ENCODE measurements at places on chromosomes 11 and 22.

GRCh38 chr11:73106347-73106746, 35.8 kb downstream of the FCHSD2 start:
- H3K27me3 ChIP-seq, result no peaks in the 10 kb centered on the region
- no peak overlapping the region for H3K27ac ChIP-seq
- no peak overlapping the region for H3K4me3 ChIP-seq
- DNase-seq, result no peak

DNA sequence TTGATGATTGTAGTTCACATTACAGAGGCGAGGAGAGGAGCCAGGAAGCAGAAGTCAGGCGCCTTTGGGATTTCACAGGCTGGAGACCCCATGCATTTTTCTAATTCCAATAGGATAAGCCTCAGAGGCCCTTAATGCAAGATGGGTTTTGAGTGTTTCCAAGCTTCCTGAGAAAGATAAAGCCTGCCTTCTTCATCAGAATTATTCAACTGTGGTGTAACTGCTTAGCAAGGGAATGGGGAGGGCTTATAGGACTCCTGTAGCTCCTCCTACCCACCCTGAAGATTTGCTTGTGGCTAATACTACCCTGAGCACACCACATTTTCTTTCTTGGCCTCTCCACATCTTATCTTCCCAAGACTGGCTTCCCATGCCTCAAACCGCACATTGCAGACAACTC, 151.1 kb upstream of the ISX start:
- no peaks in the 10 kb centered on the region for H3K27me3 ChIP-seq
- no peaks in the 10 kb centered on the region for H3K36me3 ChIP-seq

GRCh38 chr11:34972892-34973291, 56.5 kb downstream of the PDHX start:
- H3K36me3 ChIP-seq, result peaks cover 5% of the 10 kb centered on the region
- no peak overlapping the region for H3K4me3 ChIP-seq
- no peak for DNase-seq
- H3K27ac ChIP-seq, result no peak overlapping the region
- no peaks in the 10 kb centered on the region for H3K27me3 ChIP-seq

DNA sequence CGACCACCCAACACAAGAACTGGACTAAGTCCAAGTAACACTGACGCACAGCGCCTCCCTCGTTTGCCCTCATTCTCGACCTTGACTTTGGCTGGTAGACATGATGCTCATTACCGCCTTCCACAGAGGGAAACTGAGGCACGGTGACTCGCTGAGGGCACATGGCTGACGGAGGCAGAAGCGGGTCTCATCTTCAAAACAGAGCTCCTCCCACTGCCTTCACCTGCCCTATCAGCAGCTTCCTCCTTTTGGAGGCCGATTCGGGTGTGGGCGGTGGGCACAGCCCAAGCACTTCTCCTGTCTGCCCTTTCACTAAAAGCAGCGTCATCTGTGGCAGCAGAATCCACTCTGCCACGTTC, 2.0 kb upstream of the KMT5B start:
- no peak overlapping the region for H3K27ac ChIP-seq
- peaks cover 35% of the 10 kb centered on the region for H3K4me1 ChIP-seq
- DNase-seq, result no peak
- H3K36me3 ChIP-seq, result no peaks in the 10 kb centered on the region

- H3K27ac ChIP-seq, result no peak overlapping the region
- H3K36me3 ChIP-seq, result no peaks in the 10 kb centered on the region
- DNase-seq, result no peak
- no peaks in the 10 kb centered on the region for H3K4me1 ChIP-seq
- no peak overlapping the region for H3K4me3 ChIP-seq
Measured at GRCh38 chr22:44068422-44069191, 44.5 kb downstream of the PARVB start.

DNA sequence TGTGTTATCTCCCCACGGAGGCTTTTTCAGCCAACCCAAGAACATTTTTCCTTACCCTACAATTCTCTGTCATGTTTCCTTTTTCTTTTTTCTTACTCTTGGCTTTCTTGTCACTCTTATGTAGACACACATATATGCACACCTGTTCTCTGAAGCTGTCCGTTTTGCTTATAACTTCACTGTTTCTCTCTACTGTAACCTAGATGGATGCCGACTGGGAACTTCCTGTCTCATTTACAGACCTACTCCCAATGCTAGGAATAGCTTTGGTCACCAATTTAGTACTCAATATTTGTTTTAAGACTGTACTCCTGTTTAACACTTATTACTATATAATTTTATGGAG, 9.9 kb upstream of the CASP12 start:
- H3K4me3 ChIP-seq, result peak overlapping the region; percentile 7
- no peak for DNase-seq

- H3K4me3 ChIP-seq, result no peak overlapping the region
- H3K27ac ChIP-seq, result no peak overlapping the region
- H3K4me1 ChIP-seq, result no peaks in the 10 kb centered on the region
- no peaks in the 10 kb centered on the region for H3K36me3 ChIP-seq
- no peak for DNase-seq
Measured at GRCh38 chr11:44536788-44537516, 28.5 kb upstream of the CD82 start.

DNA sequence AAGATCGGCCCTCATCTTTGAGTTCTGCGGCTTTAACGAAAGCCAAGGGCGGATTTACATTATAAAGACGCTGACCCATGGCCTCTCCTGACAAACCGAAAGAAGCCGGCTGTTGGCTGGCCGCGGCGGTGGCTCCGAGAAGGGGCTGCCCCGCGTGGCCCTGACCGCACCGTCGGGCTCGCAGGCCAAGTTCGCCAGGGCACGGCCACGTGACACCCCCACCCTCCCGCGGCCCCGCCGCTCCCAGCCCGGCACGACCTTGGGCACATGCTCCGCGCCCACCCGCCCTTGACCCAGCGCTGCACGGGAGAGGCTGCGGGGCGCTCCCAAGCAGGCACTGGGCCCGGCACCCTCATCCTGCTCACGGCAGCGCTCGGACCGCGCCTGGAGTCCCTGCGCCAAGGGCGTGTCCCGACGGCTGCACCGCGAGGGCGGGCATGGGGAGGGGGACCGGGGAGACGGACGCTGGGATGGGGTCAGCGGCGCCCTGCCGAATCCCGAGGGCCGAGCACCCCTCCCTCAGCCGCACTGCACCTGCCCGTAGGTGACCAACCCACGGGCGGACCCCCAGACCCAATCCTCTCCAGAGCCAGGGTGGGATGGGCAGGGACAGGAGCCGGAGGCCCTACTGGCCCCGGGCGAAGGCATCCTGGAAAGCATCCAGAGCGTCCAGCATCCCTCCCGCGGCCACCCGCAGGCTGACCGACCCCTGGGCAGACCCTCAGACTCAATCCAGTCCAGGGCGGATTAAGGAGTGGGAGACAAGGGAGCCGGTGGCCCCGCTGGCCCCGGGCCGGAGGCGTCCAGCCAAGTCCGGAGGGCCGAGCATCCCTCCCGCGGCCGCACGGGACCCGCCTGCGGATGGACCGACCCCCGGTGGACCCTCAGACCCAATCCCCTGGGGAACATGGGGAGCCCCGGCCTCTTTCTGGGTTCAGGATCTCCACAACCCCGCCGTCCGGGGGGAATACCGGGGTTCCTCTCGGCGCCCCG, 759 bp downstream of the CPT1A start:
- peaks cover 67% of the 10 kb centered on the region for H3K4me1 ChIP-seq
- H3K4me3 ChIP-seq, result peak overlapping the region; percentile 47
- DNase-seq, result peak; percentile 12
- H3K27me3 ChIP-seq, result no peaks in the 10 kb centered on the region

DNA sequence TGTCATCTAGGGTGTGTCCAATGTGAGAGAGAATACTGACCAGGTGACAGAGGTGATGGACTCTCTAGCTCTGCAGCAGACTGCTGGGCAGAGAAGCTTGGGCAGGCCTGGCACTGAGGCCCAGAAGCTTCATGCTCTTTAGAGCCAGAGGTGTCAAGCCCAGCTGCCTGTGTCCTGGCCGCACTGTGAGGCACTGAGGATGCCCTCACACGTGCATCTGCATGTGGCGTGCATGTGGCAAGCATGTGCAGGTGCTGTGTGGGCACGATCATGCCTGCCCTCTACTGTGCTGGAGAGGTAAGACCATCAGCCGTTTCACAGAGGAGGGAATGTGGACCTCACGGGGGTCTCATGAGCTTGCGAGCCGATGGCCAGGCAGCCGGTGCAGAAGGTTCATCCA, 15.8 kb upstream of the TXNRD2 start:
- no peak for DNase-seq
- peaks cover 8% of the 10 kb centered on the region for H3K4me1 ChIP-seq
- H3K27ac ChIP-seq, result no peak overlapping the region
- no peak overlapping the region for H3K4me3 ChIP-seq
- no peaks in the 10 kb centered on the region for H3K36me3 ChIP-seq
- no peaks in the 10 kb centered on the region for H3K27me3 ChIP-seq

DNA sequence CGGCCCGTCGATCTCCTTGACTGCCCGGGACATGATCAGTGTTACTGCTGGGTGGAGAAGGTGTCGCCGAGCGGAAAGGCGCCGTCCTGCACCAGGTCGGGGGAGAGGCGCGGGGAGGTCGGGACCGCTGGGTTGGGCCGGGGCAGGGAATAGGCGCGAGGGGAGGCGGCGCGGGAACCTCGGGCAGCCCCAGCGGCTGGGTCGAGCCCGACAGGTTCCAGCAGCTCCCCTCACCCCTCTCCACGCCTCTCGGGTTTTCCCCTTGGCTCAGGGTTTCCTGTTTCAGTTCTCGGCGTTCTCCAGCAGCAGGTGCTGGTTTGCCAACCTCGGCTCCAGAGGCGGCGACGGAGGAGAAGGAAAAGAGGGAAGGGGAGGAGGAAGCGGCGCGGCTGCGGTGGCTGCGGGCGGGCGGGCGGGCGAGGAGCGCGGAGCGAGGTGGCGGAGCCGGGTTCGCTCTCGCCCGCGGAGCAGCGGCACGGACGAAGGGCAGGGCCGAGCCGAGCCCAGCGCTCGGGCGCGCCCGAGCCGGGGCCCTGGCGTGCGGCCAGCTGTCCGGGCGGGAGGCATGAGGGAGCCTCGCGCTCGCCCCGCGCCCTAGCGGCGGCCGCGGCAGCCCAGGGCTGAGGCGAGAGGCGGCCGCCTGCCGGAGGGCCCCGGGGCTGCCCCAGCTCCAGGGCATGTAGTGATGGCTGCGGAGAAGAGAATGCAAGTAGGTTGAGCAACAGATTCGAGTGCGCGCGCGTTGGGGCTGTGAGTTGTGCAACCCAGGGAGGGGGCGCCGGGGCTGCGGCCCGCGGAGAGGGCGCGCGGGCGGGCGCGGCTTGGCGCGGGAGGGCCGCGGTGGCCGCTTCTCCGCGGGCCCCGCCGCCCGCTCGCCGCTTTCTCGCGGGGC, at the start of gene ZC3H12C:
TSS of gene ZC3H12C (plus strand) at position 878 of the 892 bp plus-strand sequence. CDS start 20 bp downstream, outside the sequence.
- no peaks in the 10 kb centered on the region for H3K36me3 ChIP-seq
- peaks cover 8% of the 10 kb centered on the region for H3K4me1 ChIP-seq
- peaks cover 33% of the 10 kb centered on the region for H3K27me3 ChIP-seq
- H3K27ac ChIP-seq, result no peak within 1 kb of the TSS
- no peak within 1 kb of the TSS for H3K4me3 ChIP-seq

- no peak for DNase-seq
- H3K27ac ChIP-seq, result no peak overlapping the region
- H3K4me1 ChIP-seq, result no peaks in the 10 kb centered on the region
- no peak overlapping the region for H3K4me3 ChIP-seq
- no peaks in the 10 kb centered on the region for H3K27me3 ChIP-seq
- H3K36me3 ChIP-seq, result no peaks in the 10 kb centered on the region
Measured at GRCh38 chr11:22795914-22796313, 33.7 kb downstream of the SVIP start.

- H3K27me3 ChIP-seq, result no peaks in the 10 kb centered on the region
- H3K4me3 ChIP-seq, result no peak overlapping the region
- H3K4me1 ChIP-seq, result peaks cover 1% of the 10 kb centered on the region
- DNase-seq, result no peak
- no peak overlapping the region for H3K27ac ChIP-seq
- no peaks in the 10 kb centered on the region for H3K36me3 ChIP-seq
Measured at GRCh38 chr22:44086271-44087088, 62.4 kb downstream of the PARVB start.

- H3K36me3 ChIP-seq, result no peaks in the 10 kb centered on the region
- no peaks in the 10 kb centered on the region for H3K4me1 ChIP-seq
- H3K27me3 ChIP-seq, result peaks cover 42% of the 10 kb centered on the region
- DNase-seq, result no peak
- H3K27ac ChIP-seq, result no peak overlapping the region
- no peak overlapping the region for H3K4me3 ChIP-seq
Measured at GRCh38 chr11:43574411-43574810, 106.1 kb upstream of the HSD17B12 start.

Measured in CD4-positive, alpha-beta memory T cell (primary cell).